ENCODE measurements at places on chromosomes 11 and 22.

- H3K27me3 ChIP-seq: no peaks in the 10 kb centered on the region
- H3K4me3 ChIP-seq: no peak overlapping the region
- no peak overlapping the region for H3K27ac ChIP-seq
- no peaks in the 10 kb centered on the region for H3K36me3 ChIP-seq
- DNase-seq: no peak
- H3K4me1 ChIP-seq: peaks cover 4% of the 10 kb centered on the region
Observed at GRCh38 chr11:64892838-64893193, 14.4 kb upstream of the EHD1 start.

- no peak overlapping the region for H3K4me3 ChIP-seq
- H3K27me3 ChIP-seq: no peaks in the 10 kb centered on the region
- H3K4me1 ChIP-seq: no peaks in the 10 kb centered on the region
- DNase-seq: no peak
- no peak overlapping the region for H3K27ac ChIP-seq
Observed at GRCh38 chr11:77966338-77966737, 28.1 kb downstream of the INTS4 start.

GRCh38 chr22:24059793-24060192, 48.7 kb downstream of the CABIN1 start:
- H3K27ac ChIP-seq: no peak overlapping the region
- no peak for DNase-seq
- H3K27me3 ChIP-seq: no peaks in the 10 kb centered on the region
- no peaks in the 10 kb centered on the region for H3K4me1 ChIP-seq

- no peaks in the 10 kb centered on the region for H3K27me3 ChIP-seq
- no peak overlapping the region for H3K27ac ChIP-seq
- no peak for DNase-seq
- H3K36me3 ChIP-seq: peaks cover 53% of the 10 kb centered on the region
- H3K4me3 ChIP-seq: no peak overlapping the region
Observed at GRCh38 chr11:68067991-68068390, 29.2 kb downstream of the TCIRG1 start.

DNA sequence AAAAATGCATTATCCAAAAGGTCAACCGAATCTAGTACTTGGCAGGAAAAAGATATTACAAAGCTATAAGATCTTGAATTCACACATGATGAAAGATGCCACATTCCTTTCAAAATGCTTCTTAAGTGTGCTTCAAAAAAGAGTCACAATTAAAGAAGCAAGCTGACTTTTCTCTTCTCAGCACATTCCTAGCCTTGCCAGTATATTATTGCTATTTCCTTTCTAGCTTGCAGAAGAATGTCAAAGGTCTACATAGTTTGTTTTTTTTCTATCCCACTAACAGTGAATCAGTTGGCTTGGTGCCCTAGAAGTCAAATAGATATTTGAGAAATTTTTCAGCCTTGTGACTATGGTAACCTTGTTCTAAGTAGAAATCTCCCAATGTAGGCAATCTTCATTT, 56.8 kb downstream of the GUCY1A2 start:
- H3K36me3 ChIP-seq: no peaks in the 10 kb centered on the region
- no peak overlapping the region for H3K4me3 ChIP-seq
- DNase-seq: no peak
- no peak overlapping the region for H3K27ac ChIP-seq

DNA sequence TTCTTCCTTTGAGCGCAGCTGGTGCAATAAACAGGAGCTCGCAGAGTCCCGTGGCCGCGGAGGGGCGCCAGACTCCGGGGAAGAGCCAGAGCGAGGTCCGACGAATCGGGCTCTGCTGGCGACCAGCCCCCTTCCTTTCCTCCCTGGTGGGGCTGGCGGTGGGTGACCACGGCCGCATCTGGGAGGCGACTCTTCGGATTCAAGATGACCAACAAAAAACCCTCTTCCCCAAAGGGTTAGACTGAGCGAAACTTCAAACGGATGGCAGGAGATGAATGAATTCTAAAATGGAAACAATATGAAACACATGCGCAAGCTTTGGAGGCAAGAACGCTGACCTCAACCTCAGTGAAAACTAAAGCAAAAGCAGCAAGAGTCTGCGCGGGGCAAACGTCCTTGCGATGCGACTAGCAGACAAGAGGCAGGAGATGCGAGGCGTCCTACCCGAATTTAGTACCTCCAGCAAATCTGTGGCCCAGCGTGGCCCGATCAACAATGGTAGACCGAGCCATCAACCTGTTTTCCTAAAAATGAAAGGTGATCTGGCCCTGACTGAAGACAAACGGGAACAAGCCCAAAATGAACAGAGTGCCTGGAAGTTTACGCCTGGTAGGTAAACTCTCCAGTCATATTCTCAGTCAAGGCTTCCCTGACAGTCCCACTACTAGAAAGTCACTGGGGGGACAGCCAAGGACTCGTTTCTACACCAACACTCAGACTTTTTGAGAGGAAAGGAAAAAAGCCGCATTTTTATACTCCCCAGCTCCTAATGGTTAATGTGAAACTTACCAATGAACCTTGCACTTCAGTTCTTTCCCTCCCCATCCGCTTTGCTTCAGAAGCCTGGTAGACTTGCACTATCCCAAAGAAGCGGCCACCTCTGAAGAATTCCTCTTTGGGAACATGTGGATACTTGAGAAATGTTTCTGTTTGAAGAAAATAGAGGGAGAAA, 11.6 kb downstream of the MMP3 start:
- no peaks in the 10 kb centered on the region for H3K4me1 ChIP-seq
- DNase-seq: no peak
- H3K27me3 ChIP-seq: no peaks in the 10 kb centered on the region
- no peaks in the 10 kb centered on the region for H3K36me3 ChIP-seq
- H3K27ac ChIP-seq: no peak overlapping the region

Measured in HCT116 (cell line).